Cardiac atrium fibroblast (primary cell): ENCODE measurements at places on chromosomes 4 and X. TPM values are rescaled to one million over a fixed set of nuclear protein-coding genes. Genes with fewer than 3 reads are reported as not detected.

The RAB9B gene
- 0.36 and 2.4 TPM in 2 replicates for total RNA-seq

The PCDH18 gene
- 26.9 and 46.4 TPM in 2 replicates for total RNA-seq

The KLHL13 gene
- 3.2 and 5.1 TPM in 2 replicates for total RNA-seq

The ABCG2 gene
- total RNA-seq, result under 0.01 and 0.32 TPM in 2 replicates

The CLIC2 gene
- 0.54 and 0.97 TPM in 2 replicates for total RNA-seq

The TLR2 gene
- total RNA-seq, result 0.16 TPM in 1 of 2 replicates, not detected in the other

The SPATA4 gene
- total RNA-seq, result not detected in 2 replicates

The WNK3 gene
- total RNA-seq, result 1.4 and 4.7 TPM in 2 replicates

The PPBP gene
- not detected in 2 replicates for total RNA-seq

The MAGEA4 gene
- not detected in 2 replicates for total RNA-seq

The PFKFB1 gene
- not detected in 2 replicates for total RNA-seq

The MAGEA12 gene
- not detected in 2 replicates for total RNA-seq
